AG08396 (cell line): ENCODE measurements at places on chromosomes 7 and 10.

DNA sequence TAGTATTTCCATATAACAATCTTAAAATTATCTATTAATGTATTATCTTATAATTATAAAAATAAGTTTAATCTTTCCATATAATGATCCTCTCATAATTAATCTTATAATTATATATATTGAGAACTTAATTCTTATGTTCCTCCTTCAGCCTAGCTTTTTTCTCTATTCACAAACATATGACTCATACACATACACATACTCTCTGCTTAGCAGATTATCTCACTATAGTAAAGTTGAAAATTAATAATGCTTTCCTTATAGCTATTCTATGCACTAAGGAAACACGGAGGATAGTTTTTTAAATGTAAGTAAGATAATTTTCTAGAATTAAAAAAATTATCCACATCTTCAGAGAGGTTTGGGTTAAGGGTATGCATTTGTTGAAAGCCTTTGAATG, 47.7 kb upstream of the ITGB8 start:
- DNase-seq, result no peak

DNA sequence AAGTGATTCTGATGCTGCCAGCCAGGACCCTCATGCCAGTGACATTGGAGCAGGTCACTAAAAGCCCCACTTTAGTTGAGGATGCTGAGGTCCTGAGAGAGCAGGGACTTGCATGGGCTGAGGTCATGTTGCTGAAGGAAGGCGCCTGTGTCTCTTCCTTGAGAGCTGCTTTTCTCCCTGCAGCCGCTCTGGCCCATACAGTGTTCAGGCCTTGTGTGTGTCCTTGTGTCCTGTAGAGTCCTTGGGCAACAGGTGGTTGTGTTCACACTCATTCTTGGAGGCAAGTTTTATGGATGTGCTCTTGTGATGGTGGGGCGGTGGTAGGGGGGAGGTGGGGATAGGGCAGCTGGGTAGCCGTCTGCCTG, 33.3 kb downstream of the TSPAN14 start:
- no peak for DNase-seq

- DNase-seq, result no peak
Measured at GRCh38 chr7:22153432-22154142, 203.4 kb downstream of the RAPGEF5 start.

GRCh38 chr10:23585186-23585585, 146.3 kb downstream of the OTUD1 start:
- no peak for DNase-seq

GRCh38 chr10:127880557-127880956, 12.2 kb downstream of the CLRN3 start:
- DNase-seq, result no peak

DNA sequence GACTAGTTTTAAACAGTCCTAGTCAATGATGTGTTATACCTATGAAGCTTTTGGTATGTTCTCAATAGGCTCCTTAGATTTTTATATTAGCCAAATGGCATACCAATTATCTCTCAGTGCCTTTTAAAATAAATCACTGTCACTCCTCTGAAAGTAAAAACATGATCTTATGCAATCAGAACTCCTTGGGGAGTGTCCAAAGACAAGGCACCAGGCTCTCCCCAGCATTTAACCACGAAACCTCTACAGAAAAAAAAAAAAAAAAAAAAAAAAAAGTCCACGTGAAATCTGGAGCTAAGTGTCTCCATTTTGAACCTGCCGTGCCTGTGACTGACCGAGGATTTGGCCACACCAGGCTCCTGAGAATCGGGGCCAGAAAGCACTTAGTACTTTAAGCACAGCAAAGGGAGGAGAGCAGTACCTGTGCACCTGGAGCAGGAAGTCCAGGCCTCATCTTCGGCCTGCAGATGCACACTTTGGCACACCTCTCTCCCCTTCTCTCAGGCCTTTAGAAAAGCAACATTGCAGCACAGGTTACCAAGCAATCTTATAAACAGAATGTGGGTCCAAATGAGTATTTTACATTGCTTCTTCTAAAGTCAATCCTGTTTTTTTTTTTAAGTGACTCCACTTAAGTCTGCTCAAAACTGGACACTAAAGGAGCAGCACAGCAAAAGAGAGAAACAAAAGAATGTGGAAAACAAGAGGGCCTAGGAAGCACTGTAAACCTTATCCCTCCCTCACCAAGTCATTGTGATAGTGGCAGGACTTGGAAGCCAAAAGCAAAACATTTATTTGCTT, 1.5 kb downstream of the FAM13C start:
- DNase-seq, result no peak

GRCh38 chr7:22872096-22872807, 49.6 kb upstream of the TOMM7 start:
- DNase-seq, result no peak

DNA sequence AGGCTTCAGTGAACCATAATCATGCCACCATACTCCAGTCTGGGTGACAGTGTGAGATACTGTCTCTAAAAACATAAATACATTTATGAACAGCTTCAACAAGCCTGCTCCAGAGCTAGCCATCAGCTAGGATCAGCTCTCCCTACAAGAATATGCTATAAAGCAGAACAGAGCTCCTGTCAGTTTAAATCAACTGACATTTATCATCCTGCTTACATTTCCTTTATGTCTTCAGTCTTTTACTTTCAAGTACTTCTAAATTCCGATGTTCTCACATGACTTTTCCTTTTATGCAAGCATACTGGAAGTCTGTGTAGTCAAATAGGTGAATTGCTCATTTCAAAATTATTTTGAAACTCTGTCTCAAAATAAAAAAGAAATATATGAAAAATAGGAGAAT, 64.6 kb downstream of the COA1 start:
- DNase-seq, result no peak

GRCh38 chr10:129602938-129603535, 136.0 kb downstream of the MGMT start:
- DNase-seq, result no peak
